Activated CD8-positive, alpha-beta memory T cell treated with anti-CD3 and anti-CD28 coated beads for 4 hours (primary cell): ENCODE measurements at places on chromosomes 16 and 17.

DNA sequence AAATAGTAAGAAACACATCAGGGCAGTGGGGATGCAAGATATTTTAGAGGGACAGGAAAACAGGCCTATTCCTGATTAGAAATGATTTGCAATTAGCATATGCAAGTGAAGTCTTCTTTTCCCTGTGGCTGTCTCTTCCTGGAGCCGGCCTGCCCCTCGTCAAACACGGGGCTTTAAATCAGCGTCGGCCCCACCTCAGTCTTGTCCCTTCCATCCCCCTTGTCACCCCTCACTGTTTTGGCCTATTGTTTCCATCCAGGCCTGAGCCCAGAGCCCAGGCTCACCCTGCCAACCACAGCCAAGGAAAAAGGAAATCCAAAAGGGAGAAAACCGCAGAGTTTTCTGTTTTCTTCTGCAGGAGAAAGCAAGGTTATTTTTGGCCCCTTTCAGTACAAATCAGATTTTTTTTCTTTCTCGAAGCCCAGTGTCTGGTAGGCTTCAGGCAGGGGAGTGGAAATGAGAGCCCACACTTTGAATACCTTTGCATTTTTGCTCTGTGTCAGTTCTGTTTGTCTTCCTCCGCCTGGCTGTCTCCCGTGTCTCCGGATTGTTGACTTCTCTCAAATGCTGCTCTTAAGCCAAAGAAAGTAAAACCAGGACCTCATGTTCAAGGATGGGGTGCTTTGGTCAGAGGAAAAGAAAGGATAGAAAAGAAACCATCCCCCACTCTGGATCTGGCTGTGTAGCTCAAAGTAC lies 399.9 kb upstream of the CDH11 start:
- no peak for DNase-seq

DNA sequence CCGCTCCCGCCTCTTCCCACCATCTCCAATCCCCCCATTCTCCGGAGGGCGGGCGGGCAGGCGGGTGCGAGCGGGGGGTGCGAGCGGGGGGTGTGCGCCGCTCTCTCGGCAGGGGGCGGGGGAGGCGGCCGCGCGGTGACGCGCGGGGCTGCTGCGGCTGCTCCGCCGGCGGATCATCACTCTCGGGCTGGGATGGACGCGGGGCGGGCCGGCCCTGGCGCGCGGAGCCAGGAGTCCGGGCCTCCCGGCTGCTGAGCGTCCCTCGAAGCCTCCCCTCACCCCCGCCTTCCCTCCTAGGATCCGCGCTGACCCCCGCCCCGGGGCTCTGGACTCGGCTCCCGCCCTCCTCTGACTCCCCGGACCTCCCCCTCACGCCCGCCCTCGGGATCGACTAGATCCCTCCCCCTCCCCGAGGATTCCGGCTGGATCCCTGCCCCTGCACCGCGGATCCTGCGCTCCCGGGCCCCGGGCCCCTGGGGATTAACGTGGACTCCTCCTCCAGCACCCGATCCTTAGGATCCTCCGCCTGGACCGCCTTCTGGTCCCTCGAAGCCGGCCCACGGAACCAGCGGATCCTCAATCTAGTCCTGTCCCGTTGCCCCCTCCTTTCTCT lies 946 bp upstream of the TMEM256 start:
- DNase-seq, result no peak

DNA sequence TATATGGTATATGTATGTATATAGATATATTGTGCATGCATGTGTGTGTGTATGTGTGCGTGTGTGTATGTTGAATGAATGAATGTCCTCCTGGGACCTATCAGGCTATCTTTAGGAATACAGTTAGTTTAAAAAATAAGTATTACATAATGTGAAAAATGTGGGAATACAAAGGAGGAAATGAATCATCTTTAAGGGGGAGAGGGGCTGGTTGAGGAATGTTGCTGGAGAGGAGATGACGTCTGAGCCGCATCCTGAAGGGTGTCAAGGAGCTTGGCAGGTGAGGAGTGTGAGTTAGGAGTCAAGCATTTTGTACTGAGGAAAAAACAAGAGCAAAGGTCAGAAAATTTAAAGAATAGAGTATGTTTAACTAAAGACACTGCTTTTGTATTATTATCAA lies 62.4 kb upstream of the NLK start:
- no peak for DNase-seq

DNA sequence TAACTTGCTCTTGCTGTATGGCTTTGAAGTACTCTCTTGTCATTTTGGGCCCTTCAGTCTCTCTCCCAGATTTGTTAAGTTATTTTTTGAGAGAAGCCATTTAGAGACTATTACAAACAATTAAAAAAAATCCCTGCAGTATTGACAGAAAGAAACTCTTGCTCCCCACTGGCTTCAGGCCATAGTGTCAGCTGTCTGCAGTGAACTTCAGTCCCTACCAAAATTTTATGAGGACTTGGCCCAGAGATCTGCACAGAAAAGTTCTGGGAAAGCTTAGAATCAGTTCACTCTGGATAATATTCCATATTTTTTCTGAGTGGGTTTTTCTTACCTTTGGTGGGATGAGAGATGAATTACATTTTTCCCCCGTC lies 30.9 kb upstream of the SUPT4H1 start:
- no peak for DNase-seq

DNA sequence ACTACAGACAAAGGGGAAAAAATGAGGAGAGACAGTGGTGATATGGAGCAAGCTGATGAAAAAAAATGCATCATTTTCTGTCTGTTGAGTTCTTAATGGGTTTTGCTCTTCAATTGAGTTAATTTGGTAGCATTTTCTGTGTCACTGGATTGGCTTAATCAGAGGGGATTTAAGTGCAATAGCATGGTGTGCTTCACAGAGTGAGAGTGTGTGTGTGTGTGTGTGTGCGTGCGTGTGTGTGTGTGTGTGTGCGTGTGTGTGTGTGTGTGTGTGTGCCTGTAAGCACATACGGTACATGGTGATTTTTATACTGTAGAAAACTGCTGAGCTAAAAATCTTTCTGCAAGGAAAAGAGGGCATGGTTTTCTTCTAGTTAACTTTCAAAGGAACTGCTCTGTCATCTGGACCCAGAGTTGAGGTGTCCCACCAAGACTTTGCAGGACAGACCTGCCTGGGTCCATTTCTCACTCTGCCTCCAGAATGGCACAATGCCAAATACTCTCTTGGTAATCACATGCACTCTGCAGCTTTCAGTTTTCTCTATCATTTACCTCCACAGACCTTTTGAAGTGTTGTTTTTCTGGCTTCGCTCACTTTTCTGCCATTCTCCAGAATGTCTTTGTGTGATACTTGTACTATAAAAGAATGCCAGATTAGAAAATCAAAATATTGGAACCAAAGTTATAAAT lies 952.6 kb upstream of the SOX9 start:
- no peak for DNase-seq

GRCh38 chr17:10200645-10201044 lies 2.2 kb upstream of the GAS7 start:
- no peak for DNase-seq

DNA sequence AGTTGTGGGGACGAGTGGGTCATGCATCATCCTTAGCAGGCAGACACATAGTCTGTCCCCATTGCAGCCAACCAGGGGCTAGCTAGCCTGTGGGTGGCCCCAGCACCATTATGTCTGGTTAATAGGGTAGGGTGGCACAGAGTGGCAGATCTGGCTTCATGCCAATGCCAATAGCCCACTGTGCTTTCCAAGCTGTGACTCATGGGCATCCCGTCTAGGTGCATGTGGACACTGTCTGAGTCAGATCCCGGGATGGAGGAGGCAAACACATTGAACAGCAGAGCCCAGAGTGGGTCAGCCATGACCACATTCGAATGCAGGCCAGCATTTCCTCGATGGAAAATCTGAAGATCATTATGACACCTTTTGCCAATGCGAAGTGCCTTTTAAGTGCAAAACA lies 2.5 kb downstream of the HS3ST2 start:
- no peak for DNase-seq

DNA sequence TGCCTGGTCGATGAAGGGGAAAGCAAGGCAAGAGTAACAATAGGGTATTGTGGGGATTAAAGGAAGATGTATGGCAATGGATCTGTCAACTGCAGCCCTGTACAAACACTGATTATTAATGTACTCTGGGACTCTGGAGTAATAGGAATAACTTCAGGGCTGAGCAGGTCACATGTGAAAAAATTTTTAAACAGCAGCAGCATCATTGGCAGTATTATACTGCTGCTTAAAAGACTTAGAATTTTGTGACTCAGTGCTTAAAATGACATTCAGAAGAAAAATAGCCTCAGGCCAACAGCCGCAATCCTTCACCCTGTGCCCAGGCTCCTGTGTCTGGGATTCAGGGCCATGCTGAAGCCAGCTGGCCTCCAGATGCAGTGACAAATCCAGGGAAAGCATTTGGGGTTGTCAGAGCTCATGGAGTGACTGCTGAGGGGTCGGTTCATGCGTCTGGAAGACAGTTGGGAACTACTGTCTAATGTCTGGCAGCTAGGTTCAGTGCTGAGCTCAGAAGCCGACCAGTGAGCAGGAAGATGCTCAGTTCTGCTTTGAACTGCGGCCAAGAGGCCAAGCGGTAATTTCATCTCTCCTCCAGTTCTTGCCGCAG lies 22.2 kb downstream of the TEX2 start:
- DNase-seq, result no peak

GRCh38 chr17:74324521-74324920 lies 1.5 kb upstream of the KIF19 start:
- no peak for DNase-seq

DNA sequence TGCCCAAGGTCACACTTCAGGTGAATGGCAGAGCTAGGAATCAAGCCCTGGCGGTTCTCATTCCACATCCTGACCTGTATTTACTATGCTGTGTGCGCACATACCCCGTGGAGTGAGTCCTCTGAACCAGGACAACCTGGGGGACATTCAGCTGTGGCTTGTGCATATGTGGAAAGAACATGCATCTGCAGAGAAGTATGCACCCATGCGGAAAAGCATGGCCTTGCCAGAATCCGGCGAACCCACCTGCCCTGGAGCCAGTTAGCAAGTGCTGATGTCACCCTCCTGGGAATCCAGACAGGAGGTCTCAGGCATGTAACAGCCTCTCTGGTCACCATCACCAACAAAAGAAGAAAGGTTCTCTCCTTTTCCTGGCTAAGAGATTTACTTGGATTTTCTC lies 1.9 kb downstream of the RASL10B start:
- no peak for DNase-seq

DNA sequence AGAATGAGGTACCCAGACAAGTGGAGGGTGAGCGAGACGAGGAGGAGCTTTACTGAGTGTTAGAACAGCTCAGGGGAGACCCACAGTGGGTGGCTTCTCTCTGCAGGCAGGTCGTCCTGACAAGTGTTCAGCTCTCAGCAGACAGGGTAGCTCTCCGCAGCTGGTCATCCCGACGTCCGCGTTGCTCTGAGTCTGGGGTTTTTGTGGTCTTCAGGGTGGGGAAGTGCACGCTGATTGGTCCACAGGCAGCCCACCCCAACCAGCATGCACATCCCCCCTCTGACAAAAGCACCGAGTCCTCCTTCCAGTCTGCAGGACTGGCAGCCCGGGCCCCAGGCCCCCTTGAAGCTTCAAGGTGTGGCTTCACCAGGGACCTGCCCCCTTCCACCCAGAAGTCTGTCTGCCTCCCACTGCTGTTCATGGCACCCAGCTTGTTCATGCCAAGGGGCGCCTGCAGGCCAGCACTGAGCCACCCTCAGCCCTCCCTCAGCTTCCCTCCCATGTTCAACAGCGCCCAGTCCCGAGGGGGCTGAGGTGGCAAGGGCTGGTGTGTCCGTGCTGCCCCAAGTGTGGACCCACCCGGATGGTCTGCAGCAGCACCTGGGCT lies 19.9 kb upstream of the WDR45B start:
- DNase-seq, result no peak
